ENCODE measurements at places on chromosomes 3 and 15.

DNA sequence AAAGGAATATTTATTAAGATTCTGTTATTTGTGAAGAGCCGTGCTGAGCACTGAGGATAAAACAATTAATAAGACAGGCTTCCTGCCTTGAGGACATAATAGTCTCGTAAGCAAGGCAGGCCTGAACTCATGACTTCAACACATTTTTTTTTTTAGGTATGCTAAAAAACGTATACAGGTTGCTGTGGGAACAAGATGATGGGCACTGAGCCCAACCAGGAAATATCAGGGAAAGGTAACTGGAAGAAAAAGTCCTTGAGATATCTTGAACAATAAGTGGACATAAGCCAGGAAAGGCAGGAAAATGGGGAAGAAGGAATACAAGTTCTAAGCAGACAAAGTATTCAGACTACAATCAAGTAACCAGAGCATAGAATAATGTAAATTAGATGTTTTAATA lies 26.1 kb downstream of the CERS3 start:
- no peak for DNase-seq

- no peak for DNase-seq
These were observed 2.3 kb downstream of the MINDY4B start for GRCh38 chr3:150902988-150903387.

GRCh38 chr3:117104381-117104780 lies 394.8 kb downstream of the TUSC7 start:
- no peak for DNase-seq

DNA sequence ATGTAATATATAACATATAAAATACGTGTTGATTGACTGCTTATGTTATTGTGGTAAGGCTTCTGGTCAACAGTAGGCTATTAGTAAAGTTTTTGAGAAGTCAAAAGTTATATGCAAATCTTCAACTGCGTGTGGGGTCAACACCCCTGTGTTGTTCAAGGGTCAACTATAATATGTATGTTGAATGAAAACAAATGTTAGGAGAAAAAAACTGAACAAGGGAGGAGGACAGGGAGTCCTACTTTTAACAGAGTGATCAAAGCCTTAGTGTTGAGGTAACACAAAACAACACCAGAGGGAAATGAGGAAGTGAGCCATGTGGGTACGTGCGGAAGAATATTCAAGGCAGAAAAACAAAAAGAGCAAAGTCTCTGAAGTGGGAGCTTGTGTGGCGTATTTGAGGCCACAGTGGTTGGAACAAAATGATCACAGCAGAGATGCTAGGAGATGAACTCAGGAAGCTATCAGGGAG lies 62.5 kb downstream of the SFMBT1 start:
- no peak for DNase-seq

- no peak for DNase-seq
These were observed 32.5 kb downstream of the GADL1 start for GRCh38 chr3:30862004-30862403.

All from kidney tubule cell (primary cell).